Stimulated activated CD4-positive, alpha-beta T cell treated with anti-CD3 and anti-CD28 coated beads, TNF-alpha, amount 100 ng/mL, for 4 hours (primary cell): ENCODE measurements at places on chromosomes 5 and 9.

DNA sequence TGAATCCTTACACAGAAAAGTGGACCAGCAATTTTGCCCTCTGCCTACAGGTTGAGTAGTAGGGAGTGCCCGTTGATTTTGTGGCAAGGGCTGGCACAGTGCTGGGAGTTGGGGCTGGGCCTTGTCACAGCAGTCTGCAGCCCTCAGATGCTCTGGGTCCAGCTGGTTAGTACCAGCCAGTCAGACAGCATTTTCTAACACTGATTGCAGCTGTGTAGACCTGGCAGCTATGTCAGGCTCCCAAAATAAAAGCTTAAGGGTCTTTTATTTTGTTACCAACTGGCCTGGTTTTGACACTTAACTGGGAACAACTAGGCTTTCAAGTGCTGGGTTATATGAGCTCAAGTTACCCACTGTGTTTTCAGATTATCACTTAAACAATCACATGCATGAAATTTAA is 57.7 kb downstream of the MAT2B start:
- DNase-seq: no peak

GRCh38 chr5:132471151-132471907 is 19.2 kb downstream of the IRF1 start:
- no peak for DNase-seq

DNA sequence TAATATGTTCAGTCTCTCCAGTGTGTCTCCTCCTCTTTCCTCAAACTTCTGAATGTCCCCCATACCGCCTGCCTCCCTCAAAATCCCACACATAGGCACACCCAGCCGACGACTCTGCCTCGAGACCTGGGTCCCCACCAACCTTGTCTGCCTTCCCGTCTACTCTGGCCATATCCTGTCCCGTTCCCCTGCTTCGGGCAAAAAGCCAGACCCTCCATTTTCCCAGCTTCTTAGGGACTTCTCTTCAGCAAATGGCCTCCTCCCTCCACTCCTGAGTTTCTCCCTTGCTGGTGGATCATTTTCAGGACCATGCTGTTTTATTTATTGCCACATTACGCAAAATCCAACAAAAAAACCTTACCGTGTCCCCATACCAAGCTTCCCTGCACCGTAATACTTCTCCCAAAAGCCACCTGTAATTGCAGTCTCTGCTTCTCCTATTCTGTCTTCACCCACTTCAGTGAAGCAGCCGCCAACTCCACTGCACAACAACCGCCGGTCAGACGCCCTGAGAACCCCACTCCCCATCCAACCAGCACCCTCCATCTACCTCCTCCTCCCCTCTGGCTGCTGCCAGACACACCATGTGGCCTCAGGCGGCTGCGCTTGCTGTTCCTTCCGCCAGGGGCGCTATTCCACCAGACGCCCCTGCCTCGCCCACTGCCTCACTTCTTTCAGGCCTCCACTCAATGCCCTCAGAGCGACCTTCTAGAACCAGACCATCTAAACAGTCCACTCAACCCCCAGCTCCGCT is 117.0 kb downstream of the TRPM6 start:
- DNase-seq: peak; percentile 2

GRCh38 chr9:117095081-117095480 is 319.8 kb downstream of the ASTN2 start:
- no peak for DNase-seq

- no peak for DNase-seq
These were observed 111.7 kb downstream of the GADD45G start for GRCh38 chr9:89716559-89716958.

GRCh38 chr9:126618190-126618584 is 4.5 kb downstream of the LMX1B start:
- no peak for DNase-seq

GRCh38 chr5:109496112-109496511 is 86.3 kb upstream of the PJA2 start:
- DNase-seq: no peak

DNA sequence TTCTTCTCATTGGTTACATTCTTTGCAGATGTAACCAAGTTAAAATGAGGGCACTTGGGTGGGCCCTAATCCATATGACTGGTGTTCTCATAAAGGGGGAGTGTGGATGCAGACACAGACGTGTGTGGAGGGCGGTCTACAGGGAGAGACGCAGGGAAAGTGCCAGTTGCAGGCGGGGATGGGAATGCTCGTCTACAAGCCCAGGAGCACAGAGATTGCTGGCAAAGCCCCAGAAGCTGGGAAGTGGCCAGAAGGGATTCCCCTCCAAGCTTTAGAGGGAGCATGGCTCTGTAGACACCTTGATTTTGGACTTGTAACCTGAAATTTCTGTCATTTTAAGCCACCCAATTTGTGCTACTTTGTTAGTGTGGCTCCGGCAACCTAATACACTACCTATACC is 96.8 kb upstream of the CTSL start:
- DNase-seq: no peak

- DNase-seq: no peak
These were observed 9.6 kb downstream of the SHB start for GRCh38 chr9:38059233-38059936.

DNA sequence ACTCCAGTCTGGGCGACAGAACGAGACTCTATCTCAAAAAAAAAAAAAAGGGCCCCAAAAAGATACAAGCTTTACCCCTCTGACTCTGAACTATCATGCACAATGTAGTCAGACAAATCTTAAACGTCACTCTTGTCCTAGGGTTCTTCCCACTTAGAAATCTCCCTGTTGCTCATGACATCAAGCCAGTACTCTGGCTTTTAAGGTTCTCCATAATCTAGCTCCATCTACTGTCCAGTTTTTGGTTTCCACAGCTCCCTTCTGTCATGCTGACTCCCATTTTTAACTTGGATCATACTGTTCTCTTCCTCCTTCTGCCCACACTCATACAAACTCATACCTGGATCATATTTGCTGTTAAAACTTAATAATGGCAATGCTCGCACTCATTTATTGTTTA is 156.7 kb upstream of the TLX3 start:
- no peak for DNase-seq

- no peak for DNase-seq
These were observed 201.2 kb downstream of the GAPVD1 start for GRCh38 chr9:125462861-125463291.

DNA sequence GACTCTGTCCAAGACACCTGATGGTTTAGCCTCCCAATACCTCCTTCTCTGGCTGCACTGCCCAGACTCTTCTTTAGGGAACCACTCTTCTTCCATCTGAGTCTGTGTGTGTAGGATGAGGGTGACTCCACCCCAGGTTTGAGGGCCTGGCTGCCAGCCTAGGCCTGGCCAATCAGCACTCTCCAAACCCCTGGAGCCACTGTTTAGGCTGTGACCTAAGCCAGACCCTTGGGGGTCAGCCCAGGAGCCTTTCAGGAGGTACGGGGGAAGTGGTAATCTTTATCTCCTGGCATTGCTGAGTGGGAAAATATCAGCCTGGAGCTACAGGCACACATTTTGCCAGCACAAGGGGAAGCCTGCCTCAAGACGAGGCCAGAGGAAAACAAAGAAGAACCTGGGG is 6.2 kb upstream of the ERGIC1 start:
- no peak for DNase-seq

GRCh38 chr9:34603610-34604231 is 8.2 kb downstream of the RPP25L start:
- peak; percentile 67 for DNase-seq
